ENCODE measurements at places on chromosomes 16 and 17. TPM values are rescaled to one million over a fixed set of nuclear protein-coding genes. Genes with fewer than 3 reads are reported as not detected.
A peak's percentile ranks its signal among the peaks of the same experiment; 100 is the strongest.

DNA sequence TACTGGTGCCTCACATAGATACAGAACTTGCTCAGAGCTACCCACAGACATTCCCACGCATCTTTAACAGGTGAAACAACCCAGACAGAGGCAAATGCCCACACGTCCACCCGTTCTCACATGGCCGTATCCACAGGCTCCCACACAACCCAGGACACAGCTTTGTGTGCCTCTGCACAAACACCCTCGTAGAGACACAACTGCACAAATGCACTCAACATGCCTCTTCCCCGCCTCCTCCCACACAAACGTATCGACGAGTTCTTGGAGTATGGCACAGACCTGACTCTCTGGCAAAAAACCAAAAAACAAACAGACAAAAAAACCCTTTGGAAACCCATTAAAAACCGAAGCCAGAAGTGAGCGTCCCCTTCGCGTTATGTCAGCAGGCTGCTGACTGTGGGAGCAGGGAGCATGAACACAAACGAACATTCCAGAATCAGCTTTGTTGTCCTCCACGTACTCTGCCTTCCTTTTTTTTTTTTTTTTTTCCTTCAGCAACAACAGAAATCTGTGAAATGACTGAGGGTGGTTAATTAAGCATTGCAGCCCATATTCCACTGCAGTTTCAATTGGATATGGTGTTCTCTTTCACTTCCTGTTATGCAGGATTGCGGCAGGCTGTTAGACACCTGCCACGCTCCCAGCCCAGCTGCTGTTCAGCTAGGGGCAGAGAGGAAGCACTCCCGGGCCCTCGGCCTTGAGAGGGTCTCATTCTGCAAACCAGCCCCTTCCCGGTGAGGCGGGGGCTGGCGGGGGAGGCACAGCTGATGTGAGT is 313.7 kb downstream of the MAF start:
- DNase-seq, result no peak

RAMP2 gene
- total RNA-seq, result not detected

DNA sequence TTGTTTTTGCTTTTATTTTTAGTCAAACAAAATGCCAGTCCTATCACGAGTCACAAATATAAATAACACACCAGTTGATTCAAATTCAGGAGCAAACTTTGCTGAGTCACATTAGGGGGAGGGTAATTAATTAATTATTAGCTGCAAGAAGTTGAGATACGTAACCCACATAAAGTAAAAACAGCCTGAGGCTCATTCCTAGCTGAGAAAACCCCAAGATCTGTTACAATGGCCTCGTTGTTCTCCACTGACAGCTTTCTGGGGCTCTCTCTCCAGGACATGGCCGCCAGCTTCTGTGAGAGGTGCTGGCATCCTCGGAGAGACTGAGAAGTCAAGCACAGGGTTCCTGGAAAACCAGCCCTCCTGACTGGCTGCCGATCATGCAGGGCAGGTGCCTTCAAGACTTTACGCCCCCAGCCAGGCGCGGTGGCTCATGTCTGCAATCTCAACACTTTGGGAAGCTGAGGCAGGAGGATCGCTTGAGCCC is 11.1 kb downstream of the RAB40B start:
- peak; percentile 58 for DNase-seq

DNA sequence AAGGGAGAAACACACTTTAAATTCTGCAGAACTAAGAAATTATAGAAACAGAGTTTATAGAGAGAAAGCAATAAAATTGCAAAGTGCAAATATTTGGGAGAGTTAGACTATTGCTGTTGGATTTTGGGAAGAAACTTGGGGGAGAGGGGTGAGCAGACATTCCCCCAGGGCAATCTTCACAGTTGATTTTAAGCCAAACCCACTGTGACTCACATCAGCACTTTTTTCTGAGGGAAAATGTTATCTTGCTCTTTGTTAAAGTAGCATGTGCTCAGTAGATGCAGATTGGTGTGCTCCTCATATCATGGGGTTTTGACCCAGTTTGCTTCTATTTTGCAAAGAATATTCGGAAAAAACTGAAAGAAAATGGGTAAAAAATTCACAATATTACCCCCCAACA is 367.6 kb downstream of the CDH11 start:
- no peak for DNase-seq

EPN3 gene
- 124 TPM for total RNA-seq

DNA sequence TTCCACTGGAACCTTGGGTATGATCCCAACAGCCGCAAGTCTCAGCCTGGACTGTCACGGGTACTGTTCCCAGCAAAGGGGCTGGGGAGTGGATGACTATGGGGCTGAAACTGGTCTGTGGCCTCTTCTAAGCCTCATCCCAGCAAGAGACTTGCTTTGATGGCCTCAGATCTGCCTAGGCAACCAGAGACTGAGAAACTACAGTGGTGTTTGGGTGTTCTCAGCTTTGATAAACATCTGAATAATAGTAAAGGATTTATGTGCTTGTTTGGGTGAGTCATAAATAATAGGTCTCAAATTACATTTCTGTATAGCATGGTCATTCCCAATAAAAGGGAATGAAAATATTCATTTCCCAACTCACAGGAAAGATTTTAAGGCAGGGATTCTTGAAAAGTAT is 30.2 kb upstream of the ULK2 start:
- peak; percentile 57 for DNase-seq

Measured in foreskin keratinocyte (primary cell).